ENCODE measurements at places on chromosomes 7 and 10.

DNA sequence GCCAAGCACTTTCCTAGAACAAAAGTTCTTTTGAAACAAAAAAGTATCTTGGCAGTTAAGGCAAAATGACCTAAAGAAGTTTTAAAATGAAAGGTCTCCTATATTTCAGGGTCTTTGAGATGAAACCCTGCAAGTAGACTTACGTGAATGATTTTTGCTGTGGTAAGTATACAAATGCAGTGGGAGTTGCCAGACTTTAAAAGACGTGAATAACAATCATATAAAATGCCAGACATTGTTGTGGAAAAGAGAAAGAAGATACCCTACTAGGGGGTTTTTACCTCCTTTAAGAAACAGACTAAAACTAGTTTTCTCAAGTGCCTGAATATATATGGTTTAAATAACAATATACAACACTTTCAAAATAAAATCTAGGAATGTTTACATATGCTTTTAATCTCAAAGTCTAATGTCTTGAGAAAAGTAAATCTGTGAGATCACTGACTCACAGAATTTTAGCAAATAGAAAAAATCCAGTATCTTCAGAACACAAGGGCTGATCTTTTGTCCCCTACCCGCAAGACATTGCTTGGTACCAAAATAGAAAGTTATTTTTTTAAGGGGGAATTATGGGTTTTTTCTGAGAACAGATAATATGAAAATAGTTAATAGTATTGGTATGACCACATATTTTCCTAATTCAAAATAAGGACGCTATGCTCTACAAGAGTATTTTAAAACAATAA lies 29.5 kb downstream of the LRRC17 start:
- DNase-seq: no peak

GRCh38 chr10:84194424-84195043 lies at the start of gene CDHR1:
Gene CDHR1, plus strand, starts transcription at chr10:84194537. Its CDS starts 224 bp downstream, at chr10:84194761.
- no peak for DNase-seq

GRCh38 chr10:19843487-19843886 lies 27.3 kb downstream of the PLXDC2 start:
- no peak for DNase-seq

DNA sequence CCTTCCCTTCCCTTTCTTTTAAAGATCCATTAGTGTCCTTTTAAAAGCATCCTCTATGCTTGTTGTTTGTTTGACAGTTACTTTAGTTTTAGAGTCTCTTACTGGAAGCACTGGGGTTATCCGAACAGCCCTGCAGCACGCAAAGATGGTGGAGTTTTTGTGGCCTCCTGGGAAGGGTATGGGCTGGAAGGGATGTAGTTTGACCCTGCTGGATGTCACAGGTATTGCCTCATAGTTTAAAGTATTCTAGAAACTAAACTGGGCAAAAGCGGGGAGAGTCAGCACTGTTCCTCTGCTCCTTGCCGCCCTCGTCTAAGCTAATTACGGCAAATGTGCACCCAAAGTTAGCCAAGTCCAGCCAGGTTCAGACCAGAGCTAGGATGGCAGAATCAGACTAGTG lies 35.8 kb upstream of the GNAI1 start:
- no peak for DNase-seq

- DNase-seq: peak; percentile 78
Measured at GRCh38 chr7:47461161-47461560, 120.8 kb downstream of the TNS3 start.

- no peak for DNase-seq
Measured at GRCh38 chr10:29157321-29157720, 131.5 kb upstream of the LYZL1 start.

DNA sequence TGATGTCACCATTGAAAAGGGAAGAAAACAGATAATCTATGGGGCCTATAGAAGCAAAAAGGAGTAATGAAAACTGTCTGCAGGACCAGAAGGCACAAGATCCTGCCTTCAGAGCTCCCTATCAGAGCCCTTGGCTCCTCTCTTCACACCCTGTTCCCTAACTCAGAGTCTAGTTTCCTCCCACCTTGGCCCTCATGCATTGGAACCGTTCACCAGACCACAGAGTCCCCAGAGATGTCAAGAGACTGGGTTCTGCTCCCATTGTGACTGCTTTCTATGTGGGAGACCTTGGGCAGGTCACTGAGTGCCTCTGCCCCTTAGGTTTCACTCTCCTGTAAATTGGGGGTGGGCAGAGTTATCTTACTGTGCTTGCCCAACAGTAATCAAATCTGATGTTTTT lies 80.1 kb upstream of the RPA3 start:
- DNase-seq: no peak

DNA sequence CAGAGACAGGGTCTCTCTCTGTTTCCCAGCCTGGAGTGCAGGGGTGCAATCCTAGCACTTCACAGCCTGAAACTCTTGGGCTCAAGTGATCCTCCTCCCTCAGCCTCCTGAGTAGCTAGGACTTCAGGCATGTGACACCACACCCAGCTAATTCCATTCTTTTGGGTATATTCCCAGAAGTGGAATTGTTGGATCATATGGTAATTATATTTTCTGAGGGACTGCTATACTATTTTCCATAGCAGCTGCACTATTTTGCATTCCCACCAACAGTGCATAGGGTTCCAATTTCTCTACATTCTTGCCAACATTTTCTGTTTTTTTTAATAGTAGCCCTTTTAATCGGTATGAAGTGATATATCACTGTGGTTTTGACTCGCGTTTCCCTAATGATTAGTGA lies 30.0 kb upstream of the RAB11FIP2 start:
- DNase-seq: no peak

DNA sequence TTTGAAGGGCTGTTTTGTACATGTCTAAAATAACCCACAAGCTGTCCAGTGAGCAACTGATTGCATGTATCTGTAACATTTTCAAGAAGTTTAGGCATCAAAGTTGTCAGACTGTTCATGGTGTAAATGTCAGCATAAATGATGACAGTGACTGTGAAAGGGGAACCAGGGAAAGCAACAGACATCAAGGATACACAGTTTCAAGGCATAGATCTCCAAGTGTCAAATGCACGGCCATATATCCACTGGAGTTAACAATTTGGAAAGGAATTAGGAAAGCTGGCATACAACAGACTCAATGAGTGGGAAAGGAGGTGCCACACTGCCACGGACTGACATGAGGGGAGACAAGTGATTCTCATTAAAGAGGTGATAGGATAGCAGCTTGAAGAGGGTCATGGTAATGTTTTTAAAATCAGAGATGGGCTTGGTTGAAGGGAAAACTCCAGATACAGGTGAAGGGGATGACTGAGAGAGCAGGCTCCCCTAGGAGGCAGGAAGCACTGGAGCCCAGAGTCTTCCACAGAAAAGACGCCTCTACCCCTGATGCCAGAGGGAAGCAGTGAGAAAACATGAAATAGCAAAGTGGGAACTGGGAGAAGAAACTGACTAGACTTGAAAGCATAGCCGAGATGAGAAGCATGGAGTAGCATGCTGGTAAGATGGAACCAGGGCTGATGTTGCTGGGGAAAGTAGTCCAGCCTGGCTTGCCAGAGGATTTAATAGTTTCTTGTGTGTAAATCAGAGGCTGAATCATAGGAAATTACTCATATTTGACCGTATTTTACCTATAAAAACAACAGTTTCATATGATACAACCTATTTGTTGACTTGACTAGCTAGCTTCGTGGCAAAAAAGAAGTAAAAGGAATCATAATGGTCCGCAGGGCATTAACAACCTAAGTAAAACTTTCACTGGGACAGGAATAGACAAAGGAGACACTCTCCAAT lies 18.6 kb downstream of the NSMCE4A start:
- no peak for DNase-seq

DNA sequence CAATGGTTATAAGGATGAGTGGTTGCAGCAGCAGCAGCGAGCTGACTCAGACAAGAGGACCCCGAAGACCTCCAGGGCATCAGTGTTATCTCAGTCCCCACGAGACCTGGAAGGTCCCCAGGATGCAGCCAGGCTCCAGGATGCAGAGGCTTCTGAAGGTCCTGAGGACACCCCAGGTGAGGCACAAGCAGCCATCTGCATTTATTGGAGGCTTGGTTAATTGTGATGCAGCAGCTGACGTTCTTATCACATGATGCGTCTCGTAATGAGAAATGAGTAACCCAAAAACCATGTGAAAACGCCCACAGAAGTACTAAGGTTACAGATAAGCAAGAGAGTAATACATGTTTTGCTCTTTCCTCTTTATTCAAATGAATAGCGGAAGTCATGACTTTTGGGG lies 17.4 kb downstream of the C7orf57 start:
- DNase-seq: no peak

- DNase-seq: no peak
Measured at GRCh38 chr7:1922870-1923236, 252.8 kb downstream of the ELFN1 start.

- no peak for DNase-seq
Measured at GRCh38 chr7:38554586-38554985, 76.6 kb downstream of the AMPH start.

DNA sequence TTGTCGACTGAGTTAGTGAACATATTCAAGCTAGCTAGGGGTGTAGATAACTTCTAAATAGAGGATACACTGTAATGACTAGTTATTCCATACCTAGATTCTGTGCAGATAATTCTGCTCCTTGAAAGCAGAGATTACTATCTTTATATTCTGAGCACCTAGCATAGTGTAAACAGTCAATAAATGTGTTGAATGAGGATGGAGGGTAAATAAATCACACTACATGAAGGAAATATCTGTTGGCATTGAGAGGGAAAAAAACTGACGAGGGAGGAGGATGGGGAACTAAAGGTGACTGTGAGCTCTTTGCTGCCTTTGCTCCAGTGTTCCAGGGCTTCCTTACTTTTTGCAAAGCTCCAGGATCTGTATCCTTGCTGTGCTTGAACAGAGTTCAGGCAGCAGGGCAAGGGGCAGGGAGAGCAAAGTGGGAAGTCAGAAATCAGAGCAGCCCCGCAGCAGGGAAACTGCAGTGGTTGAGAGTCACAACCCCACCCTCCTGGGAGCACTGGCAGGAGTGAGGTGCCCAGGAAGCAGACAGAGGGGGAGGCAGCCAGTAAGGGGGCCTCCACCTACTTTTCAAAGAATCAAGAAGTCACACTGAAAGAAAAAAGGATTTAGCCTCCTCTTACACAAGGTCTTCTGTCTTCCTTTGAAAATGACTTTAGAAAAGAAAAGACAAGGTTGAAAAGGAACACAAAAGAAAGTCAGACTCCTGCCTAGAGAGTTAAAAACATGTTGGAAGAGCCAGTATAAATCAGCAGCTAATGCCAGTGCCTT lies 71.8 kb upstream of the LRRN3 start:
- DNase-seq: no peak

- no peak for DNase-seq
Measured at GRCh38 chr10:86863484-86863842, 94.0 kb downstream of the MMRN2 start.

Measured in right forelimb (tissue), 1 donor.